Hematopoietic multipotent progenitor cell treated with erythropoietin and hydrocortisone succinate and interleukin-3 and kit ligand, for 4 days (in vitro differentiated cells): ENCODE measurements at places on chromosomes 5 and 9.

DNA sequence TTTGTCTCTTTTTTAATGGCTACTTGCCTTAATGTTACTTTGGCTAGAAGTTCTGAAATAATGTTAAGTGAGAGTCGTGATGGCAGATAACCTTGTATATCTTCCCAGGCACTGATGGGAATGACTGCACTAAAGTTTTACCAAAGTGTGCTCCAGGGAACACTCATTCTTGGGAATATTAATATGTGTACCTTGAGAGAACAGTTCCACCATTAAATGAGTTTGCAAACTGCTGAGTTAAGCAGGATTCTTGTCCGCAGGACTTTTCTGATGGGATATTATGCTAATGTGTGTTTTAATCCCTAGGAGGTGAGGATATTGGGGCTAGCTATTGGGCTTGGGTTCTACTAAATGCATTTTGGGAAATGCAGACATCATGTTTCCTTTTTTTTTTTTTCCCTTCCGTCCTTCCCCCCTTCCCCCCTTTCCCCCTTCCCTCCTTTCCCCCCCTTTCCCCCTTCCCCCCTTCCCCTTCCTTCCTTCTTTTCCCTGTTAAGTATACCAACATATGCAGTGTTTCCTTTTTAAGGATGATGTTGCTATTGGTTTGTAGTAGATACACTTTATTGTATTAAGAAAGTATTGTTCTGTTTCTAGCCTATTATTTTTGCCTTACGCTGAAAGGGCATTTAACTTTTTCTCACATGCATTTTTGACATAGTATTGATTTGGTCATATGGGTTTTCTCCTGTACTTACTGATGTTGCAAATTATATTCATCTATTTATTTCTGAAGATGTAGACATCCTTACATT lies 15.5 kb downstream of the ZBTB34 start:
- no peak for DNase-seq

DNA sequence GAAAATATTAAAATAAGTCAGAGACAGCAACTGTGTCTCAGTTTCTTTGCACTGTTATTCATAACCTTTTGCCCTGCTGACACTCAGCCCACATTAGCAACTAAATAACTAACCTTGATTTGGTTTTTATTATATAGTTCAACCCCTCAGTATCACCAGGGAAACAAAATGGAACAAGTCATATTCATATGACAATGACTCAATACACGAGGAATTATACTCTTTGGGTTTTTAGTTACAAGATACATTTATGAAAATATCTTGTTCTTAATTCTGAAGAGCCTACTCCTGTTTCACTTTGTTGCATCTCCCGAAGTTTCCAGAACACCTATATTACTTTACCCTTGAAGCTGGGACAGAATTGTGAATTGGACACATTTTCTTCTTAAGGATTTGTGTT lies 845.4 kb downstream of the EFNA5 start:
- DNase-seq = no peak

GRCh38 chr5:151028717-151029116 lies 8.3 kb downstream of the GPX3 start:
- no peak for DNase-seq

DNA sequence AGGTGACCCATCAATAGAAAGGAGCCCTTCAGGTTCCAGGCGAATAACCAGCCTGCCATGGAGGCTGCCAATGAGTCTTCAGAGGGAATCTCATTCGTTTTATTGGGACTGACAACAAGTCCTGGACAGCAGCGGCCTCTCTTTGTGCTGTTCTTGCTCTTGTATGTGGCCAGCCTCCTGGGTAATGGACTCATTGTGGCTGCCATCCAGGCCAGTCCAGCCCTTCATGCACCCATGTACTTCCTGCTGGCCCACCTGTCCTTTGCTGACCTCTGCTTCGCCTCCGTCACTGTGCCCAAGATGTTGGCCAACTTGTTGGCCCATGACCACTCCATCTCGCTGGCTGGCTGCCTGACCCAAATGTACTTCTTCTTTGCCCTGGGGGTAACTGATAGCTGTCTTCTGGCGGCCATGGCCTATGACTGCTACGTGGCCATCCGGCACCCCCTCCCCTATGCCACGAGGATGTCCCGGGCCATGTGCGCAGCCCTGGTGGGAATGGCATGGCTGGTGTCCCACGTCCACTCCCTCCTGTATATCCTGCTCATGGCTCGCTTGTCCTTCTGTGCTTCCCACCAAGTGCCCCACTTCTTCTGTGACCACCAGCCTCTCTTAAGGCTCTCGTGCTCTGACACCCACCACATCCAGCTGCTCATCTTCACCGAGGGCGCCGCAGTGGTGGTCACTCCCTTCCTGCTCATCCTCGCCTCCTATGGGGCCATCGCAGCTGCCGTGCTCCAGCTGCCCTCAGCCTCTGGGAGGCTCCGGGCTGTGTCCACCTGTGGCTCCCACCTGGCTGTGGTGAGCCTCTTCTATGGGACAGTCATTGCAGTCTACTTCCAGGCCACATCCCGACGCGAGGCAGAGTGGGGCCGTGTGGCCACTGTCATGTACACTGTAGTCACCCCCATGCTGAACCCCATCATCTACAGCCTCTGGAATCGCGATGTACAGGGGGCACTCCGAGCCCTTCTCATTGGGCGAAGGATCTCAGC lies at the start of gene OR1K1:
OR1K1 (plus strand) TSS at position 58 of the 995 bp plus-strand sequence; CDS start at position 58, 0 bp downstream.
- no peak for DNase-seq

DNA sequence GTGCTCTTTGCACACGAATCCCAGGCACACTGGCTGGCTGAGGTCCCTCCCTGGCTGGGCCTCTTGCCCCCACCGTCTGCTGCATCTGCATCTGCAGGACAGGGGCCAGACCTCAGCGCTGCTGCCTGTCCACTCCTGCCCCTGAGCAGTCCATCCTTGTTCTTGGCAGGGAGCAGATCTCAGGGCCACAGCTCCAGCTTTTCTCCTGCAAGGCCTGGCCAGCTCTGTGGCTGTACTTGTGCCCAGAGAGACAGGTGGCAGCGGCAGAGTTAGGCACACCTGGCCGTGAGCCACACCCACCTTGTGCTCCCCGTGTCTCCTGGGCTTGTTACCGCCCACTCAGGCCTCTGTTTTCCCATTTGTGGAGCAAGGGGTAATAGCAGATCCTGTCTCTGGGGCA lies 13.9 kb downstream of the NEK6 start:
- DNase-seq = no peak

GRCh38 chr5:139245637-139246339 lies 47.6 kb upstream of the SIL1 start:
- DNase-seq = no peak

- no peak for DNase-seq
These were observed 50.1 kb upstream of the HAND1 start for GRCh38 chr5:154528005-154528594.

DNA sequence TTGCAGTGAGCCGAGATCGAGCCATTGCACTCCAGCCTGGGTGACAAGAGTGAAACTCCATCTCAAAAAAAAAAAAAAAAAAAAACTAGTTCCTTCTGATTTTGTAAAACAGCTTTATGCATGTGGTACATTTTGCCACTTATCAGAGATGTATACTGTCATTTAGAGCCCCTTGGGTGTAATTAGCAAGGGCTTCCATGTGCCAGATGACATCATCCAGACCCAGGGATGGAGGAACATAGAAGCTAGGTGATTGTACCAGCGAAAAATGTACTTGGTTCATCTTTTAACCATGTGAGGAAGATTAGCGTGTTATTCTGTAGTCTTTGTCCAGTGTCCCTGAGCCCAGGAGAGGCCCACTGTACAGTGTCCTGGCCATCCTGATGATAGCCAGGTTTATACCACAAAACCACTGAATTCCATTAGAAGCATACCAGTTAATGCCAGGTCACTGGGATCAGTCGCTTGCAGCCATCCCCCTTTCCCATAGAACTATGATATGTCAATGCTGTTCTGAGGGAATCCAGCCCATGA lies 239.3 kb upstream of the SGCD start:
- DNase-seq = no peak

GRCh38 chr5:76500633-76501393 lies 97.7 kb downstream of the IQGAP2 start:
- DNase-seq = no peak

GRCh38 chr5:40599676-40600075 lies 80.0 kb upstream of the PTGER4 start:
- DNase-seq = no peak

- DNase-seq = no peak
These were observed 373.6 kb downstream of the BNC2 start for GRCh38 chr9:16496908-16497307.

DNA sequence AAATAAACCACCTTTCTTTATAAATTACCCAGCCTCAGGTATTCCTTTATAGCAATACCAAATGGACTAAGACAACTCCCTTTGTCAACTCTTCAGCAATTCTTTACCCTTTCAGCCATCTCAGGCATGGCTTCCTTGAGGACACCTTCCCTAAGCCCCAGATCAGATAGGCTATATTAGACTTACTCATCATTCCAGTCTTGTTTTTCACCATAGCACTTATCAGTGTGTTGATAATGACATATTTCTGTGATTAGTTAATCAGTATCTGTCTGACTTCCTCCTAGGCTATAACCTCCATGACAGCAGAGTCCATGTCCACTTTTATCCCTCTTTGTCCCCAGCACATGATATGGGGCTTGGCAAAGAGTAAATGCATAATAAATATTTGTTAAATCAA lies 238.1 kb downstream of the ACTL7B start:
- DNase-seq = no peak

- no peak for DNase-seq
These were observed 57.4 kb downstream of the TMEM38B start for GRCh38 chr9:105751761-105752160.

GRCh38 chr5:16713386-16713928 lies 96.7 kb upstream of the RETREG1 start:
- DNase-seq = peak; percentile 7

GRCh38 chr9:4936277-4936676 lies 48.8 kb upstream of the JAK2 start:
- DNase-seq = no peak

DNA sequence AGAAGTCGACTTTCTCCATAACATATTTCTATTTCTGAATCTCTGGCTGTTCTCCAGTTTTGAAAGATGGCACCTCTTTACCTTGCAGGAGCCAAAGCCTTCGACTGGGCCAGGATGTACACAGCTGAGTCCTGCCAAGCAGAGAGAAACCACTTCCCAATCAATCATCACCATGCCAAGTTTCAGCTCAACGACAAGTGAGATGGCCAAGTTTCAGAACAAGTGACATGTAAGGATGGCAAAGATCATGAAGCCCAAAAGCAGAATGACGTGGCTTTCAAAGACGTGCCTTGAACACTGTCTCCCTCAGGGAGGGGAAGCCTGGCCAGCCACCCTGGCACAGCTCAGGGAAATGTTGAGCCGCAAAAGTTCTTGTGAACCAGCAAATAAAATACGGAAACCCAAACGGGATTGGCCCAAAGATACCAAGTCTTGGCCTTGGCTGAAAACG lies 17.7 kb downstream of the STK10 start:
- no peak for DNase-seq

GRCh38 chr5:139185589-139185988 lies 12.6 kb downstream of the SIL1 start:
- no peak for DNase-seq

DNA sequence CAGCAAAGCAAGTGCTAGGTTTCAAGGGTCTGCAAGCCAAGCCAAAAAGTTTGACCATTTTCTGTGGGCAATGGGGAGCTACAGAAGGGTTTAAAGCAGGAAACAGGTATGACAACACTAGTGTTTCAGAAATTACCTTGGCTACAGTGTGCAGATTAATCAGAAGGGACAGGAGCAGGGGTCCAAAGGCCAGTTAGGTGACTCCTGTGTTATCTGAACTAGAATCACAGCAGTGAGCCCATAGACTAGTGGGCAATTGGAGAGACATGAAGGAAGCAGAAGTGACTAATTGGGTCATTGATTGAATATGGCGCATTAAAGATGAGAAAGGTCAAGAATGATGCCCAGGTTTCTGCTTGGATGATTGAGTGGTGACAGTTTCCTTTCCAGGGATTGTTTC lies 41.4 kb upstream of the TGFBR1 start:
- DNase-seq = no peak

DNA sequence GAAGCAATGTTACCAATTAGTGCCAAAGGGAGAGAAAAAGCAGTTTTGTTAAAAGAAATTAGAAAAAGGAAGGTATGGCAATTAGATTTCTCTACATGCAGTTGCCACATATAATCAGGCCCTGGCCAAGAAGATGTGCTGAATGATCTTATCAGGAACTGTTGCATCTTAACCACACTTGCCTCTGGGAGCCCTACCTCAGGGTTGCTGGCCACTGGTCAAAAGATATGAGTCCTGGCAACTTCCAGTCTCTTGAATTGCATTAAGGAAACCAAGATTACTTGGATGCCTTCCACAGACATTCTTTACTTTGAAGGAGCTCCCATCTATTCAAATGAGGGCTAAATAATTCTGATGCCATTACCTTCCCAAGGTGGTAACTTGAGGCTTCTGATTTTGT lies 60.4 kb downstream of the TNC start:
- peak; percentile 38 for DNase-seq

- no peak for DNase-seq
These were observed 40.5 kb upstream of the CTSL start for GRCh38 chr9:87685441-87685840.

GRCh38 chr5:112555691-112556090 lies 136.6 kb upstream of the EPB41L4A start:
- no peak for DNase-seq

GRCh38 chr5:32499261-32499660 lies 54.7 kb upstream of the ZFR start:
- no peak for DNase-seq

DNA sequence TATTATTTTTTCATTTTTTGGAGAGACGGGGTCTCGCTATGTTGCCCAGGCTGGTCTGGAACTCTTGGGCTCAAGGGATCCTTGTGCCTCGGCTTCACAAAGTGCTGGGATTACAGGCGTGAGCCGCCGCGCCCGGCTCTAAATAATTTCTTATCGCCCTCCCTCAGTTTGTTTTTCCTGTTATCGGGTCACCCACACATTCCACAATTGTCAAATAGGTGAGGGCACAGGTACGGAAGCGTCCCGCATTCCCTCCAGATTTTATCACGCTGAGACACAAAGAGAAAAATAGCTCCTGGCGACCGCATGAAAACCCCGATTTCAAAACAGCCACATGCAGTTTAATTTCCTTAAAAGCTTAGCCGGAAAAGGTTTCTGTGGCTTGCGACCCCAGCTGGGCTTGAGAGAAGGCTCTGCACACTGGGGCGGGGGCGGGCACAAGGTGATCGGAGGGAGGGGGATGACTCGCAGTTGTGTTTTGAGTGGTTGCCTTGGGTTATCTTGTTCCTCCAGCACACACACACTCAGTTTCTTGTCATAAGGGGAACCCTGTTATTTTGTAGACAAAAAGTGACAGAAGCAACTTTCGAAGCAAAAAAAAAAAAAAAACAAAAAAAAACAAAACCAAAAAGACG lies 717 bp upstream of the IQGAP2 start:
- peak; percentile 99 for DNase-seq

GRCh38 chr5:173323799-173324114 lies 4.5 kb downstream of the STC2 start:
- no peak for DNase-seq

DNA sequence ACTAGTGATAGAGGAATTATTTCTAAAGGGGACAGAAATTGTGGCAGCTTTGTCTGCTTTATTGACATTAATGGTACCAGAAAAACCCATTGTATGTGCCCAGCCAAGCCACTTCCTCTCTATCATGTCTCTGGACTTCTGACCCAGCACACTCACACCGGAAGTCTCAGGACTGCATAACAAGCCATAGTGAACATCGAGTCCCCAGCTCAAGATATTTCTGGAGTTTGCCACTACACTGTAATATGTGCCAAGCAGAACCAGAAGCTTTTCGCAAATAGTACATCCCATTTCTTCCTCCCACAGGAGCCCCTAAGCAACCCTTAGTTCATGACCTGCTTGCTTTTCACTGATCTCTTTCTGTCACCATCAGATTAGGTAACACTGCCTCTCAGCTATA lies 187.4 kb upstream of the GHR start:
- DNase-seq = no peak
